ENCODE measurements at places on chromosomes 1 and 21.

GRCh38 chr1:20731057-20731991 is 1.2 kb downstream of the SH2D5 start:
- DNase-seq: no peak

DNA sequence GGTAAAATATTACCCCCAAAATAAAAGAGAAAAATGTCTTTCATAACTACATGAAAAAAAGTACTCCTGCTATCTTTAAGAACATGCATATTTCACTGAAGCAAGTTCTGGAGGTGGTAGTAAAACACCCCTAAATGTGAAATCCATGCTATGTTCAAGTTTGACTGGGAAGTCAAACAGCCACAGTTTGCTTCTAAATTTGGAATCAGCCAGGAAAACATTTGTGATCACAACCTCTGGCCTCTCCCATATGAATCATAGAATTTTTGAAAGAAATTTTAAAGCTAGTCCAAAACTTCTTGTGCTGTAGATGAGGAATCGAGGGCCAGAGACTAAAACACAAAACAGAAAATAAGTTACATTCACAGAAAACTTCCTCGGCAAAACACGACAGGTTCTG is 6.6 kb downstream of the SORT1 start:
- peak; percentile 53 for DNase-seq

- DNase-seq: peak; percentile 79
Measured at GRCh38 chr1:68210829-68211228, 21.5 kb downstream of the WLS start.

GRCh38 chr1:151831605-151832004 is at the start of gene RORC:
Gene RORC (minus strand): TSS chr1:151831802. CDS start chr1:151831764, 38 bp downstream.
- no peak for DNase-seq

DNA sequence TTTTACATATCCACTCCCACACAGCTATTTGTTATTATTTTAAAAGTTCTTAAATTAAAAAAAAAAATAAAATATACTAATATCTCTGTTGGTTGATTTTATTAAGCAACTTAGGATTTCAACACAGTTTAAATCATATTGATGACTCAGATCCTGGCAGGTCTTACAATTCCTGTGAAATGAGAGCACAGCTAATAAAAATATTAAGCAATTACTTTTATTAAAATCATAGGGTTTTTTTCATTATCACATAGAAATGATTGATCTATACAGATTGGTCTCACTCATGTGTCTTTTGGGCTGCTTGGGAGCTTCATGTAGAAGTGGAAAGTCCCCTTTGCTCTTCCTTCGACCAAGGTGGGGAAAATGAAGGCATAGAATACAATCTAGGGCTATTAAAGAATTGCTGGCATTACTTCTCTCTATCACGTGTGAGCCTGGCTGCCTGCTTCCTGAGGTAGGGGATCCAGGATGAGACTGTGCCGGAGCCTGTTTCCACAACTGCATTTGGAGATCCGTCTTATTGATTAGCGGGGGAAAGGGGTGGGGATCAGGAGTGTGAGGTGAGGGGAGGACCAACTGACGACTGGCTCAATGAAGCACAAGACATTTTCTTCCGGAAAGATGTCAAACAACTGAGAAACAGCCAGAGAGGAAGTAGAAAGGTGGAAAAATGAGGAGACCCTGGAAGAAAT is 858.0 kb downstream of the USP25 start:
- peak; percentile 74 for DNase-seq

DNA sequence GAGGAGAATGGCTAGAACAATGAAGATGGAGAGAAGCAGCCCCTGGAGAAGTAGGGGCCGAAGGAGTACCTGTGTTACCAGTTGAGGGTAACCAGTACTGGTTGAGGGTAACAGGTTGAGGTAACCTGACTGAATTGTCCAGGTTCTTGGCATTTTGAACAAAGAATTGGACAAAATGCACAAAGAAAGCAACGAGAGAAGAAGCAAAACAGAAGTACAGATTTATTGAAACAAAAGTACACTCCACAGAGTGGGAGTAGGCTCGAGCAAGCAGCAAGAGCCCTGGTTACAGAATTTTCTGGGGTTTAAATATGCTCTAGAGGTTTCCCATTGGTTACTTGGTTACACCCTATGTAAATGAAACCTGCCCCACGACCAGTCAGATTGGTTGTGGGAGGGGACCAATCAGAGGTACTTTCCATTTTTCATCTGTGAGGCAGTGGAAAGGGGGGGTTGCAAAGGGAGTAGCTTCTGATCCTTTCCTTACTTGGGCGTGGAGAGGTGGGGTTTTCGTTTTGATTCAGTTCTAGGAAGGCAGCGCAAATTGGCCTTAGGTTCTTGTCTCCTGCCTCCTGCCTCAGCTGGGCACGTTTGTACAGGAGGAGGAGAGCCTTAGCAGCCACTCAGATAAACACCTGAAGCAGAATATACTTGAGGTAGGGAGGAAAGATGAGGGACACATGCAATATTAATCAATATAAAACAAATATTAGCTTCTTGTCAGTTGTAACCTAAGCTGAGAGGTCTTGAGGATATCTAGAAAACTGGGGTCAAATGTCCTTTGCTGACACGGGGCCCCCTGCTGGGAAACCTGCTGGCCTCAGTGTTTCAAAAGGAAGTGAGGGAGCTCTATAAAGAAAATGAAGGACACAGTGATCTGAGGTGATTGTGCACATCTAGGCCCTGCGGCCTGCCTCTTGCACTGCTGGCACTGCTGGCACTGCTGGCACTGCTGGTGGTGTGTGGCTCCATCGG is 14.3 kb upstream of the LSM10 start:
- peak; percentile 49 for DNase-seq

- no peak for DNase-seq
Measured at GRCh38 chr1:51966559-51966958, 23.9 kb downstream of the RAB3B start.

- DNase-seq: peak; percentile 58
Measured at GRCh38 chr1:232952514-232953499, 2.4 kb downstream of the NTPCR start.

- no peak for DNase-seq
Measured at GRCh38 chr1:167426716-167427115, 91.6 kb downstream of the CD247 start.

DNA sequence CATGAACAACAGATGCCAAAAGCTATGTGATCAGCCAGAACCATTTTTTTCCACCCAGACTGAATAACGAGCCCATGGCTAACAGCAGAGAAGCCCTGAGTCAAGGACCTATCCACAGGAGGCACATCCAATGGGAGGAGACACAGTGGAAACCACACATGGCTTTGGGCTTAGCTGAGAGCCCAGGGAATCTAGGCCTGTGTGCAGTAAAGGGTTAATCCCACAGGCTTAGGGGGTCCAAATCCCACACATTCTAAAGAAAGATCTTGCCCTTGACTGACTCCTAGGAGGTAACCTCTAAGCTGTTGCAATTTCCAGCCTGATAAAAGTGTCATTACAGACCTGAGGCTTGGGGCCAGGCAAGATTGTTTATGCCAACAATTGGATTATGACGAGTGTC is 194.5 kb downstream of the DSCAM start:
- DNase-seq: no peak

- no peak for DNase-seq
Measured at GRCh38 chr1:65938506-65938905, 145.8 kb downstream of the PDE4B start.

DNA sequence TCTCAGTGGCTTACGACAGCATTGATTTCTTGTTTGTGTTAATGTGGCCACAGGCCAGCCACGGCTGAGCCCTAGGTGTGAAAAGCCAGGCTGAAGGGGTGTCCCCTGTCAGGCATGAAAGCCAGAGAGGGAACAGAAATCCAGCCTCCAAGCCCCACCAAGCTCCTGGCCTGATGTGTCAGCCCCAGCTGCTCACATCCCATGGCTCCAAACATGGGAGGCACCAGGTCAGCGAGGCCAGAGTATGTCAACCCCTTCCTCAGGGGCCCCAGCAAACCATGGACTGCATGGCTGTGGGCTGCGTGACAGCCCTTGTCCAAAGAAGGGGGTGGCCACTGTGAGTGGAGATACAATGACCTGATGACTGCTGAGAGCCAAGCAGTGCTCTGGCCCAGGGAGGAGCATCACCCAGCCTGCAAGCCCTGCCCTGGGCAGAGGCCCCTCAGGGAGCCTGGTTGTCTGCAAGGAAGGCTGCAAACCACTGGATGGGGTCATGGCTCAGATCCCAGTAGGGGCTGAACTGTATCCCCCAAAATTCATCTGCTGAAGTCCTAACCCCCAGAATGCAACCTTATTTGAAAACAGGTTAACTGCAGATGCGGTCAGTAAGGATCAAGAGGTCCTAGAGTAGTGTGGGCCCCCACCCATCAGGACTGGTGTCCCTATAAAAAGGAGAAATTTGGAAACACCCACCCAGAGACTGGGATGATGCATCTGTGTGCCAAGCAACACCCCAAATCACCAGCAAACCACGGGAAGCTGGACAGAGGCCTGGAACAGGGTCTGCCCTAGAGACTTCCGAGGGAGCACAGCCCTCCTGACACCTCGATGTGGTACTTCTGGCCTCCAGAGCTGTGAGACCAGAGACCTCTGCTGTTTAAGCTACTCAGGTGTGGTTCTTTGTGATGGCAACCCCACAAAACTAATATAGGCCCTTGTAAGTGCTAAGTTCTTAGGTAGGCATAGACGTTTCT is 3.3 kb upstream of the MX2 start:
- DNase-seq: no peak

DNA sequence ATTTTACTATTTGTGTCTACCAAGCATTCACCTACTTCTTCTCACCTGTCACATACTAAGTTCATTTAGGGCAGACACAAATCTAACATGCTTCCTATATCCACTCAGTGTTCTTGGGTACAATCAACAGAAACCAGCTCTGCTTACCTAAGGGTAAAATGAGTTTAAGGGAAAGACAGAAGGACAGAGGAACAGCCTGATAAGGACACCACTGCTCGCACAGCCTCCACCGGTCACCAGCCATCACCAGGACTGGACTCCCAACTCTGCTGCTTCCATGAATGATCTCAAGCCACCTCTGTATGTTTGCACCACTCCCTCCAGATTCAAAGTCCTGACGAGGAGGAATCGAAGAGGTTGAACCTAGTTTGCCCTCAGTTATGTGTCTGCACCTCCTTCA is 72.4 kb downstream of the JAK1 start:
- no peak for DNase-seq

DNA sequence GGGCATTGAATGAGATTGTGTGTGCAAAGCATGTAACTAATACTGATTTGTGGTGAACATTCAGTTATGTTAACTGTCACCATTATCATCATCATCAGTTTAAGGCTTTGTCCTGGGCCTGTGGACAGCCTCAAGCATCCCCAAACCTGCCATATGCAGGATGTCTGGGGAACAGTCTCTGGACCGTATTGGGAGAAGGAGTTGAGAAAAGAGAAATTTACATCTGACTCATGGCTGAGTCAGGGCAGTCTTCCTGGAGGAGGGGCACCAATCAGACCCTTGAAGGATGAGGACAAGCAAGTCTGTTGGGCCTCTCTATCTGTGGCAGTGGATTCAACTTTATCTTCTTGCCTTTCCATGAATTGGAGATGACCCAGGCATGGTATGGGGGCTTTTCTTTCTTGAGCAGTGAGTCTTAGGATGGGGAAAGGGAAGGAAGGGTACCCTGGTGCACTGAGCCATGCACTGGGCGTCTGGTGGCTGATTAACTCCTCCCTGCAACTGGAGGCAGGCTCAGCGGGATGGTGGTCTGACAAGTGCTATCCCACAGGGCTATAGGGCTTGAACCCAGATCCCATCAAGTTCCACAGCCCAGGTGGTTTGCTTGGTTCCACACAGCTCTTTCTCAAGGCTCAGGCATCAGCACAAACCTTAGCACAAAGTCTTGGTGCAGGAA is 2.9 kb downstream of the PADI3 start:
- DNase-seq: peak; percentile 53

- DNase-seq: no peak
Measured at GRCh38 chr1:18491168-18491567, 10.4 kb downstream of the KLHDC7A start.

- no peak for DNase-seq
Measured at GRCh38 chr1:153536671-153537375, 1.0 kb upstream of the S100A6 start.

- peak; percentile 94 for DNase-seq
Measured at GRCh38 chr1:208207388-208208131, 36.6 kb downstream of the PLXNA2 start.

GRCh38 chr1:153944005-153944826 is 2.3 kb downstream of the DENND4B start:
- DNase-seq: no peak

DNA sequence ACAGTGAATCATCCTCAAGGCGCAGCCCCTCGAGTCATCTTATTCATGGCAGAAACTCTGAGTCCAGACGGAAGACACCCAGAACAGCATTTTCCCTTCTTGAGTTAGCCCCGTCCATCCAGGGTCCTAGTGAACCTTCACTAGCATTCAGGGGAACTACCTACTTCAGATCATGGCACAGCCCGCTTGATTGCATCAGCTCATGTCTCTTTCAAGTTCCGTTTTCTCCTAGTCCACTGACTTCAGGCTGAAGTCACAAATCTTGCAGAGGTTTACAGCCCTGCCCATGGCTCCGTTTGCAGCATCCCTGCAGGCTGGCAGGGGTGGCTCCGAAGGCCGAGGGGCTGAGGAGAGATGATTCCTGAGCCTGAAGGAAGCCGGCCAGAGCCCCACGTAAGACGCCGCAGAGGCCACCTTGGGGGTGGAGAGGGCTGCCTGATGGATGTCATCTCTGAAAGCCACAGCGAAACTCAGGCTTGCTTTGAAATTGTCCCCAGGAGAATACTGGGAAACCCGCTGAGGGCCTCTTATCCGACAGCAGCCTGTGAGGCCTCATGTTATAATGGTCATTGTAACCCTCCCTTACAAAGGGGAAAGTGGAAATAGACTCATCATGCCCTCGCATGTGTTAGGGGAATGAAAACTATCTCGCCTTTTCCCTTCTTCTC is 310.2 kb upstream of the AJAP1 start:
- peak; percentile 4 for DNase-seq
